ENCODE measurements at places on chromosomes 2 and 18.

DNA sequence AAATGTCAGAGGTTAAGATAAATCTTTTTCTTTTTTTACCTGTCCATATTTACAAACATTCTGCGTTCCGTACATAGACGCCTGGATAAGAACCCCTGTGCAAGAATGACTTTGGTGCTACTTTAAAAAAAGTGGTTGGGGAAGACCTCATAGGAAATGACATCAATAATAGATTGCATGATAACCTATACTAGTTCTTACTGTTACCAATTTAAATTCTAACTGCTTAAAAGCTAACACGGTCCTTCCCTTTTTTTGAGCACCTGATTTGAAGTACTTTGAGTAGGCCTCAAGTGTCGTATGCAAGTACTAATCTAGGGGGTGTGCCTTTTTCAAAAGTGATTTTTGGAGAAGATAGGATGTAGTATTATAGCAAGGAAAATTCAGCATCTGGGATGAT, 2.1 kb downstream of the SLC39A10 start:
- DNase-seq, result no peak

DNA sequence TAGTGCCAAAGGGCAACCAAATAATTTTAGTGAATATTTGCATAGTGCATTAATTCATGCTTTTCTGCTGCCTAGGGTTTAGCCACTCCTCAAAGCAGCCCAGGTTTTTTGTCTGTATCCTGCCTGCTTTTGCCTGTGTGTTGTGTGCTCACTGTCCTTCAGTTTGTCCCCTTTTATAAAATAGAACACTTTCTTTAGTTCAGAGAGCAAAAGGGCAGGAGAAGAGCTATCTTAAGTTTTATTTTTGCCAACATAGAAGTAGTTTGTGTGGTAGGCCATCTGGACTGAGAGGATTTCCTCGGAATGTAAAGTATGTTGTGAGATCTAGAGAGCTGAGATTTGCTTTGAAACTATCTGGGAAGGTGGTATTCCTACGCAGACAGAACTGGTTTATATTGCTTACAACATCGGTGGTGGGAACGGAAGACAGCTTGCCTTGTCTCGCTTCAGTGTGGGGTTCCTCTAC, 64.9 kb downstream of the EML4 start:
- DNase-seq, result no peak

- no peak for DNase-seq
Observed at GRCh38 chr2:175792199-175792598, 209.9 kb downstream of the LNPK start.

DNA sequence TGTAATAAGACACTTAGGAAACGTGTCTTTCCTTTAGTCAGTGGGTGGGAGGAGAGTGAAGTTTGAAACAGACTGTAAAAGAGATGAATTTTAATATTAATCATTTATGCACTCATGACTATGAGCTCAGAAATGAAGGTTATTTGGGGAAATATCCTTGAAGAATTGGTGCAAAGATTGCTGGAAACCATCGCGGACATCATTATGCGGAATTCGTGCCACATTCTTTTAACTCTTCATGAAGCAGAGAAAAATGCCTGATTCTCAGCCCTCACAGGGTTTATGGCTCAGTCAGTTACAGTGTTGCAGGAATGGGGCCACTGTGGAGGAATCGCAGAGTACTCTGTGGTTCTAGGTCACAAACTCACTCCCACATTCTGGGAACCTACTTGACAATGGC, 109.7 kb downstream of the RGPD3 start:
- DNase-seq, result no peak

DNA sequence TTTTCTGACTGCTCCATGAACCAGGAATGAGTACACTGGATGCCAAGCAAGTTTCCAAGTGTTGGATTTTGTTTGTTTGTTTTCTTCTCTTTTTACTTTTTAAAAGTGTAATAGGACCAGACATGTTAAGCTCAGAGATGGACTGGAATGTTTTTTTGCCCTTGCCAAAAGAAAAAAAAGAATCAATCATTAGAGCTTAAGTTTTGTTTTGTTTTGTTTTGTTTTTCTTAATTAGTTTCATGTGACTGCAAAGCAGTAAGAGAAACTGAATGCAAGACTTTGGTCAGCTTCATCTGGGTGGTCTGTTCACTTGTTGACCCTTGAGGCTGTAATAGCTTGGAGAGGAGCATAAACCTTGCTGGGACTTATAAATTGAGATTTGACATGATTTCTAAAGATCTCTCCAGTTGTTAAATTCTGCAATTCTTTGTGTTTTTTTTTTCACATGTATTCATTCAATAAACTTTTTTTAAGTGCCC, 42.4 kb upstream of the SLC1A4 start:
- no peak for DNase-seq

Measured in cortex of kidney (tissue), 1 donor.